ENCODE measurements at places on chromosomes 12 and 14.

GRCh38 chr12:131348646-131349045, 362.2 kb upstream of the SFSWAP start:
- no peak for DNase-seq

DNA sequence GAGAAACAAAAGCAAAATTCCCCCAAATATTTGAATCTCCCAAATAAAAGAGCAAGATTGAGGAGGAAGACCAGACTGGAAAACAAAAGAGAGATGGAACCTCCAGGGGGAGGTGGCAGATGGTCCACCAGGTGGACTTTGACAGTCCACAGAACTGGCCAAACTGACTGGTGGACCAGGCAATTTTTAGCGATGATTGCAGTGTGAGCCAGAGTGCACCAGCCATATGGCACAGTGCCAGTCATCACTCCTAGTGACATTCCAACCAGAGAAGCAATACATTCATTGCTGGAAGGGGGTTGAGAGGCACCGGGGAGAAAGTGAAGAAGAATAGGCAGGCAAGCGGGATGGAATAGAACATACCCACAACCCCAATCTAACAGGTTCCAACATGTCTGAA, 182.9 kb downstream of the EXOC5 start:
- no peak for DNase-seq

DNA sequence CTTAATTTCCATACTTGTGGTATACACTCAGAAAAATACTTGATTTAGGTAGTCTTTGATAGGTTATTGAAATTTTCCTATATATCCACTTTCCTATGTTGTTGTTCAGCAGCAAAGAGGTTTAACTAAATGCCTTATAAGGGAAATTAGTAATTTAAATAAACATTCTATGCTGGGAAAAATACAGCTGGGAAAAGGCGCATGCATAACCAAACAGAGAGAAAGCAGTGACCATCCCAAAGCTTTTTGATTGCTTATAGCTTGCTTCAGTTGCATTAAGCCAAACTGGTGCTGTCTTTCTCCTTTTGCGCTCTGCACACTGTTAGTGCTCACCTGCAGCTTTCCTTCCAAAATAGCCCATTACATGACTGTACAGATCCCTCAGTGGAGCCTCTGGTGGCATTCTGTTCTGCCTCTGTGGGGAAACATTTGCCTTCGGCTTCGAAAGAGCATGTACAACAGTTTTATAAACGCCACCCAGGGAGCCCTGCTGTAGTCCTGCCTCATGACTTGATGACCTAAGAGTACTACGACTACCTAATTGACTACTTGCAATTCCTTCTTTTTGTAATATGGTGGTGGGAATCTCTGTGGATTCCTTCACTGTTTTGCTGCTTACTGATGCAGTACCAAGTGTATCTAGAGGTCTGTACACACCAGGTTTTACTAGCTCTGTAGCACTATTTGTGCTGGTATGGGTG, 120.8 kb downstream of the RALGAPA1 start:
- DNase-seq: no peak

GRCh38 chr14:50022661-50023060, 93.7 kb downstream of the VCPKMT start:
- no peak for DNase-seq

- peak; percentile 85 for DNase-seq
Observed at GRCh38 chr14:54902143-54902520, 494 bp downstream of the GCH1 start.

DNA sequence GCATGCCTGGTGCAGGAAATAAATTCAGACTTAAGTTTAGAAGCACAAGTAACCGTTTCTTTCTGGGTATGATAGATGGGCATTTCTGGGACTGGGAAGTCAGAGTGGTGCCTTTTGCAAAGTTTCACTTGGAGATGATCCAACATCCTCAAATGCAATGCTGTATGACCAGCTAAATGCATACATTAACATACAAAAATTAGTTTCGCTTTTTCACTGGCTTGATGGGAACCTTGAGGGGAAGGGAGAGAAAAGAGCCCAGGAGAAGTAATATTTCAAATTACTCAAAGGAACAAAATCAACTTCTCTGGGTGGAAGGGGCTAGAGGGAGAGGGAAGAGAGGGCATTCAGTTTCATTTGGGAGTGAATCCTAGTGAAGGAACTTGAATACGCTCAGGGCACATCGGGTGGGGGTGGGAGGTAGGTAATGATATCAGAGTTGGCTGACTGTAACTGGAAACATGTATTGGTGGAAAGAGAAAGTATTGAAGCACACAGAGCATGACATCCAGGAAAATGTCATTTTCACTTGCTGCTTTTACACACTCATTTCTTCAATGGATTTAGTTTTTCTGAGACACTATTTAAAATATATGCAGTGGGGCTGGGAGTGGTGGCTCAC, 175.5 kb downstream of the PTPRO start:
- no peak for DNase-seq

- no peak for DNase-seq
Observed at GRCh38 chr12:120116441-120116791, at the start of gene RAB35. Gene RAB35, minus strand, starts transcription at chr12:120116753. Its CDS starts 103 bp downstream, at chr12:120116650.

DNA sequence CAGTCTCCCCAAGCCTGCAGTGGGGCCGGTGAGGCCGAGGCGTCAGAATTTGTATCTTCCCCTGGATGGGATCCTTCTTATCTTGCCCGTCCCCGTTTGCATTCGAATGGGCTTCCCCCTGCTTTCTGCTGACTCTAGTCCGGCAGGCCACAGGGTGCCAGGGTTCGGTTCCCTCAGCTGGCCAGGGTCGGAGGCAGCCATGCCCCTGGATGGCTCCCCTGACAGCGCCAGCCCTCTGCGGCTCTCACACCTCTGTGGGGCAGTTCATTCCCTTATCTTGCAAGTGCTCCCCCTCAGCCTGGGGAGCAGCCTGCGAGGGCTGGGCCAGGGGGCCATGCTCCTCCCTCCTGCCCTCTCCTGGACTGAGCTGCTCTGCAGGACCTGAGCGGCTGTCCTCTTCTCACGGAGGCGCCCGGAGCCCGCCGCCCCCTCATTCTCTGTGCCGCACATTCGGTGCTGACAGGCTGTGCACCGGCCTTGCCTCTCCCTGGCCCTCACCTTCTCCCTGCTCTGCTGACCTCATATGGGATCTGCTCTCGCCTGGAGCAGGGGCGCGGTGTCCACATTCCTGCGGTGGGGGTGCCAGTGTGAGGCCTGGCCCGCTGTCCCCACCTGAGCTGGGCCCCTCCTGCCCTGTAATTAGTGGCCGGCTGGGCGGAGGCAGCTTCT, 32.8 kb downstream of the KIF26A start:
- peak; percentile 93 for DNase-seq

DNA sequence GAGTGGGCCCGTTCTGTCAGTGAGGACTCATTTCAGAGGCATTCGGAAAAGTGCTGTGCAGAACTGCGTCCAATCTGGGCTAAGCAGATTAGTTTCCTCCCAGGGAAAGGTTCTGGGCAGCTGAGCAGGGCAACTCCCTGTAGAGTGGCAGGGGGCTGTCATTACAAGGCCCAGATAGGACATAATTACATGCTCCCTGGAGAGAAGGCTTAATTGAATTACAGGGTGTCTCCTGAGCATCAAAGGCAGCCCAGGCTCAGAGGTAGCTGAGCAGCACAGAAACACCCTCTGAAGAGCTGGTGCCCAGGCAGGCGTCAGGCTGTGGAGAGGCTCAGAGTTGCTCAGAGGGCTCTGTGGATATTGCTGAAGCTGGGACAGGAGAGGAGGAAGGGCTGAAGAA, 36.0 kb downstream of the SLC8A3 start:
- DNase-seq: no peak

GRCh38 chr12:49698619-49699545, 8.3 kb downstream of the FMNL3 start:
- DNase-seq: peak; percentile 20

- no peak for DNase-seq
Observed at GRCh38 chr12:132154341-132154761, 10.1 kb downstream of the NOC4L start.

All from large intestine (tissue), 12 donors.